ENCODE measurements at places on chromosomes 2 and 18. TPM values are rescaled to one million over a fixed set of nuclear protein-coding genes. Genes with fewer than 3 reads are reported as not detected.

Gene SERPINB13
- not detected for total RNA-seq

Gene C2orf80
- total RNA-seq: not detected

Gene TLX2
- 0.34 TPM for total RNA-seq

Gene ZNF396
- 0.32 TPM for total RNA-seq

Gene RHOB
- total RNA-seq: 1.3 TPM

Gene GAL3ST2
- total RNA-seq: 0.34 TPM

Gene ATOH8
- 0.11 TPM for total RNA-seq

Gene INPP5D
- total RNA-seq: 108 TPM

Gene EFHD1
- 6.6 TPM for total RNA-seq

Gene CNTNAP5
- total RNA-seq: not detected

Gene HK2
- 42.6 TPM for total RNA-seq

Gene SLC19A3
- total RNA-seq: not detected

Gene LIPG
- not detected for total RNA-seq

Gene MOCOS
- total RNA-seq: 0.21 TPM

Gene GPR45
- not detected for total RNA-seq

Gene LDLRAD4
- total RNA-seq: 35.7 TPM

Gene CCDC74A
- 9.4 TPM for total RNA-seq

Gene KRTCAP3
- total RNA-seq: 5.6 TPM

Gene RAD51AP2
- total RNA-seq: not detected

Gene CABYR
- 0.97 TPM for total RNA-seq

Gene BOK
- total RNA-seq: not detected

Gene LRRTM1
- not detected for total RNA-seq

Gene IL36A
- 0.29 TPM for total RNA-seq

Gene LONRF2
- 0.05 TPM for total RNA-seq

Gene PPP1R1C
- not detected for total RNA-seq

Gene RGPD3
- 0.31 TPM for total RNA-seq

Gene CDKL4
- total RNA-seq: 1.1 TPM

Gene DCDC2C
- total RNA-seq: not detected

Gene SLC16A14
- total RNA-seq: 0.63 TPM

Gene MC2R
- total RNA-seq: not detected

Gene RFTN2
- total RNA-seq: not detected

Gene RTP5
- total RNA-seq: not detected

Gene IL37
- total RNA-seq: not detected

Gene GALNT3
- total RNA-seq: 6.2 TPM

Gene ERICH2
- not detected for total RNA-seq

Gene EGR4
- not detected for total RNA-seq

Gene ACMSD
- not detected for total RNA-seq

Gene RAPGEF4
- total RNA-seq: 0.97 TPM

Gene PGAP1
- 33.9 TPM for total RNA-seq

Gene COLEC11
- total RNA-seq: not detected

Gene SMARCAL1
- 29.9 TPM for total RNA-seq

Gene DRC1
- not detected for total RNA-seq

Gene VAMP5
- 72.0 TPM for total RNA-seq

Gene NGEF
- not detected for total RNA-seq

Gene ACKR3
- 3.6 TPM for total RNA-seq

Gene LYPD6B
- not detected for total RNA-seq

Gene NTSR2
- total RNA-seq: not detected

Gene ATP6V1C2
- not detected for total RNA-seq

Gene SNRNP200
- 181 TPM for total RNA-seq

Gene LINC00305
- total RNA-seq: not detected

Gene PARD6G
- not detected for total RNA-seq

Gene SCN3A
- total RNA-seq: not detected

Gene TSN
- total RNA-seq: 57.9 TPM

Gene CETN1
- total RNA-seq: not detected

Gene DPYSL5
- total RNA-seq: not detected

Gene FIGLA
- not detected for total RNA-seq

Gene REG3A
- total RNA-seq: not detected

Data from activated CD8-positive, alpha-beta T cell treated with anti-CD3 and anti-CD28 coated beads, Interleukin-2, amount 10 ng/mL, durations not matched to agents 7 days and 5 days (primary cell).